ENCODE measurements at places on chromosomes 5 and 9.

- no peak for DNase-seq
Measured at GRCh38 chr5:38612851-38613250, 56.4 kb upstream of the LIFR start.

DNA sequence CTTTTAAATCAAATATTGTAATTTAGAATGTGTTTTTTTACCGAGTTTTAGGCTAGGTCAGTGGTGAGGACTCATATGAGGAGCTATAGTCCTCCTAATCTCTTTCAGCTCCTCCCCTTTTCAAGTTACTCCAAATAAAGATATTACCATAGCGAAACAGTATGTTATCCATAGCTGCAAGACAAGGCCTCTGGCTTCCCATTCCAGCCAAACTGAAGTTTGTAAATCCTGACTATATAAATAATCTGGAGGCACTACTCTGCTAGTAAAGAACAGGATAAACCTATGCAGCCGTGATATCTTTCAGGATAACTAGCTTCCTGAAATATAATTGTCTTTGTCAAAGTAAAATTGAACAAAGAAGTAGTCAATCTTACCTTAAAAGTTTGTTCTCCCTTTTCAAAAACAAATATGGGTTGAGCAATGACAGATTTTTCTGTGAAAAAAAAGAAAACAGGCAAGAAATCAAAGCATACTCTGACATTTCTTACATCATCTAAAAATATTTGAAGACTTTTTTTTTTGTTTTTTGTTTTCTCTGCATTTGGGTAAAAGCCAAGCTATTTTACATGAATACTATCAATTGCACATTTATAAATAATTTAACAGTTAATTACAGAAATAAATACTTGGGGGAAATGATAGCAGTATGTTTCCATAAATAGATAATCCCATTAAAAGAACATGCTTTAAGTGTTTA lies 29.3 kb upstream of the NADK2 start:
- DNase-seq = no peak

- no peak for DNase-seq
Measured at GRCh38 chr5:53749621-53750020, 189.2 kb downstream of the NDUFS4 start.

GRCh38 chr5:107567901-107568671 lies 102.7 kb downstream of the EFNA5 start:
- no peak for DNase-seq

DNA sequence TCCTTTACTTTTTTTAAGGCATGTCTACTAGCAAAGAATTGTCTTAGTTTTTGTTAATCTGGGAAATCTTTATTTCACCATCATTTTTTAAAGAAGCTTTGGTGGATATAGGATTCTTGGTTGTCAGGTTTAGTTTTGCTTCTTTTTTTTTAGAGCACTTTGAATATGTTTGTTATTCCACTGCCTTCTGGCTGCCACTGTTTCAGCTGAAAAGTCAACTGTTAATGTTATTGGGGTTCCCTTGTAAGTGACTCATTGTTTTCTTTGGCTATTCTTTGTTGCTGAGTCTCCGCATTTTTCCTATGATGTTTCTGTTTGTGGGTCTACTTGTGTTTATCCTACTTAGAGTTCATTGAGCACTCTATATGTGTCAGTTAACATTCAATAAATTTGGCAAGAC lies 44.4 kb downstream of the PHAX start:
- no peak for DNase-seq

DNA sequence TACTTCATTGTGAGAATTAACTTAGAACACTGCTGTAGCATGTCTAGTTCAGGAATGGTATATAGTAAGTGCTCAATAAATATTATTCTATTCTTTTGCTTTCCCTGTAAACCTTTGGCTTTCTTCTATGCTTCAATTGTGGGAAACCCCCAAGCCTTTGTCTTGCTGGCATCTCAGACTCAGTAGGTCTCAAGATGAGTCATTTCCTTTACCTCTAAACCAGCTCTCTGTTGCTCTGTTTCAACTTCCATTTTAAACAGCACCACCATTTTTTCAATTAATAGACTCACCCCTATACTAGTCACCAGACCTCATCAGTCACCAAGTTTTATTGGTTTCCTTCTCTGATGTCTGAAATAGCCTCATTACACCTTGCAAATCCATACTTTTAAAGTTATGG lies 43.5 kb downstream of the DMAC1 start:
- no peak for DNase-seq

GRCh38 chr5:181086026-181086883 lies 44.7 kb downstream of the OR2V1 start:
- no peak for DNase-seq

DNA sequence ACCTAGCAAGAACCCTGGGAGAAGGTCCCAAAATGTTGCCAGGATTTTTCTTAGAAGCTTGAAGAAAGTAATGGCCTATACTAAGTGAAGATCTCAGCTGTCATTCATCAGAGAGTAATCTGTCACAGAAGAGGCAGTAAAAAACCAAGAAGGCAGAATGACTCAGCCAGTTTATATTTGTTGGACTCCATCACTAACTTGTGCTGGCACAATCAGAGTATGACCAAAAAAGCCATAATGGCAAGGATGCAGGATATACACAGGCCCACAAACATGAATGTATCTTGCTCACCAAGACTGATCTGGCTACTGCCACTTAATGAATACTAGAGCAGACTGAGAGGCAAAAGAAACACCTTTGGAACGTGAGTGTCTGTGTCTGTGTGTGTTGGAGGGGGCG lies 104.0 kb upstream of the POU5F2 start:
- no peak for DNase-seq

- DNase-seq = no peak
Measured at GRCh38 chr5:180396926-180397325, 43.8 kb upstream of the GFPT2 start.

GRCh38 chr9:36796671-36797419 lies 224.2 kb downstream of the MELK start:
- DNase-seq = no peak

DNA sequence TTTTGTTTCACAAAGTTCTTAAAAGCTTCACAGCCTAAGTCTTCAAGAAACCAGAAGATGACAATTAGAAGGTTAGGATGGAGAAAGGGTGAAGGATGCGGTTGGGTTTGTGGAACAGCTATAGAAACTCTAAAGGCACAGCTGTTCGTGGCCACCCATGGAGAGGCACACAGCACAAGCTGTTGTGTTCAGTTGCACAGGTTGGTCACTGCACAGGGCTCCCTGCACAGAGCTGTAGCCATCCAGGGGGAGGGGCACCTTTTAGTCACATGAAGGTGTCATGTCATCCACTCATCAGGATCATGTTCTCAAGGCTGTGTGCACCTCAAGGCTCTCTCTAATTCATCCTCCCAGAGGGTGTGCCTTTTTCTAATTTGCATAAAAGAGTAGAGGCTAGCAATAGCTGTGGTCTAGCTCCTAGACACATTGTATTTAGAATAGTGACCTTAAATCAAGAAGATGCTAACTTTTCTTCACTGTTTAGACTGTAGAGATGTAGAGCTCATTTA lies 5.0 kb upstream of the RASGRF2 start:
- DNase-seq = no peak

GRCh38 chr9:127311239-127311741 lies 46.7 kb downstream of the GARNL3 start:
- no peak for DNase-seq

DNA sequence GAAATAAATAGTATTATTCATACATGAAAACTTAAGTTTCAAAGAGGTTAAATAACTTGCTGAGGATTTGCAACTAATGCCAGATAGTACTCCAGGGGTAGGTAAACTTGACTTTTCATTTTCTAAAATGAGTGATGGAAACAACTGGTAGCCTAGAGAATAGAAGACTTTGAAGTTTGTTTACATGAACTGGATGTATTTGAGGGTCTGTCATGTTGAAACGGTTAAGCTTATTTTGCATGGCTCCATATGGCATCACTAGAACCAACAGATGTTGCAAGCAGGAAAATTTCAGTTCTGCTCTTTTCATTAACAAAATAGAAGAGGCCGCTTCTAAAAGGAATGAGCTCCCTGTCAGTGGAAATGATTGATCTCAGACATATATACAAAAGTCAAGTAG lies 105.1 kb upstream of the SGCD start:
- DNase-seq = no peak

DNA sequence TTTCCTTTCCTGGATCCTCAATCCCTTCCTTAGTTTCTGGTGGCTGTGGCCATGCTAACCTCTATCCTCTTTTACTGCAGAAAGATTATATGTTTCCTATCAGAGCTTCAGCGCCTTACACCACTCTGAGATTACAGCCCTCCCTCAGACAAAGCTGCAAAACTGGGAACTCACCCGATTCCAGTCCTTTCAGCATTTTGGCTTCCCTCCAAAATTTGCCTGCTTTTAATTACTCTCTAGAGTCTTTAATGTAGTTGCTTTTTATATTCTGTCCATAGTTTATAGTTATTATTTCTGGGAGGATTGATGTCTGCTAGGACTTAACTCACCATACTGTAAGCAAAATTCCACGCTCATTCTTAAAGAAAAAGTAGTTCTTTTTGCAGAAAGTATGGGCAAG lies 110.2 kb downstream of the NSG2 start:
- DNase-seq = no peak

- no peak for DNase-seq
Measured at GRCh38 chr5:1950708-1951103, 68.0 kb upstream of the IRX4 start.

DNA sequence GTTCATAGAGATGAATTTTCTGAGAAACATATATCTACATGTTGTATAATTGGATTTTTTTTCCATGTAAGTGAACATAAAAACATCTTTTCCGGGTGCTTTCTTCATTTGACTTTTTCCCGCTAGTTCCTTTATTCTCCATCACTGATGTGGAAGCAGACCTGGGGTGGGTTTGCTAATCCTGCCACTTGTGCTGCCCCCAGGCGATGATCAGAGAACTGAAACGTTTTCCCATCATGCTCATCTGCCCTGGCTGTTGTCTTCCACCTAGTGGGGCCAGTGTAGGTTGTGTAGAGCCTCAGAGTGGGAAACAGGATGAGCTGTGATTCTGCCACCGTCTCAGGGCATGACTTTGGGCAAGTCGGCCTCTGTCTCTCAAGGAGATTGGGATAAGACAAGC lies 34.2 kb upstream of the TGFBR1 start:
- DNase-seq = no peak

DNA sequence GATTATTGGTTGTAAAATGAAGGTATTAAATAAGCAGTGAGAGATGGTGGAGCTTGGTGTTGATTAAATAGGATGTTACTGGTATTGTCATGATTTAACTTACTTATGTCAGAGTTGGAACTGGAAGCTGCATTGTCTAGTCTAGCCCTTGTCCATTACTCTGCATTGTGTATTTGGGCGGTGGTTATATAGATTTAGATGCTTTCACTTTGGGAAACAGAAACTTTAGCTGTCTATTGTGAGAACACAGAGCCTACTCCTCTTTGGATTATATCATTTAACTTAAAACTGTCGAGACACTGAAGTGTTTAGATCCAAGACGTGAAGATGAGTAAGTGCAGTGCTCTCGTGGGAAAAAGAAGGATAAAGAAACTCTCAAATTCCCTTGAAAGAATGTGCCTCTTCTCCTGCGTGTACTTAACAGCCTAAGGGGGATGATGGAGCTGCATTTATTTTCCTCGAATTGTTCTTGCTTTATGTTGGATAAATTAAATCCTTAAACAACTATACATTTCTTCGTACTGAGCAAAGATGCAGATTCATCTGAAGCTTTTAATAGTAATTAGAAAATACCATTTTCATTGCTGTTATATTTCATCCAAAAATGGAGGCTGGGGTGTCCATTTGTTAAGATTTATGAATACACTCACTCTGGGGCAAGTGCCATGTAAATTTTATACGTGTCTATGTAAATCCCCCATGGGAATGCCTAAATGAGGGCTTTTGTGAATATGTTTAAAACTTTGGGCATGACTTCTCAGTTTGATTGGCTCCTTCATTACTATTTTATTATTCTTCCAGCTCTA lies 21.6 kb downstream of the FBXL7 start:
- no peak for DNase-seq

- no peak for DNase-seq
Measured at GRCh38 chr5:151680944-151681427, 5.7 kb downstream of the SPARC start.

GRCh38 chr5:111742177-111742994 lies 14.6 kb downstream of the NREP start:
- DNase-seq = no peak

DNA sequence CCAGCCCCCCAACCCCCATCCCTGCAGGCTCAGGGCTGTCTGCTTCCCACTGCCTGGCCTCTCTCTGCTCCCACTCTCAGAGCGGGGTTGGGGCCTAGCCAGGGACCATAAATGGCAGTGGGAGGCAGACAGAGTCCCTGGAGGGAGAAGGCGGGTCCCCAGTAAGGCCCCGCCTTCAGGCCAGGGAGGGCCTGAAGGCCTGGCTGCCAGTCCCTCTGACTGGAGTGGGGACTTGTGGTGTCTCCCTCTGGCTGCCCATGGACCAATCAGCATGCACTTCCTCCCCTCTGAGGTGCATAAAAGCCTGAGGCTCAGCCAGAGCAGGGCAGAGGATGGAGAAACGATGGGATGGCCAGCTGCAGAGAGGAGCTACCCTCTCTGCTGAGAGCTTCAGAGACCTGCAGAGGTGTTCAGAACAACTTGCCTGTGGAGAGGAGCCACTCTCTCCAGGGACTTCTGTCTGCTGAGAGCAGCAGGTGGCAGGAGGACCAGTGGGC lies 2.7 kb upstream of the BTNL9 start:
- DNase-seq = no peak

DNA sequence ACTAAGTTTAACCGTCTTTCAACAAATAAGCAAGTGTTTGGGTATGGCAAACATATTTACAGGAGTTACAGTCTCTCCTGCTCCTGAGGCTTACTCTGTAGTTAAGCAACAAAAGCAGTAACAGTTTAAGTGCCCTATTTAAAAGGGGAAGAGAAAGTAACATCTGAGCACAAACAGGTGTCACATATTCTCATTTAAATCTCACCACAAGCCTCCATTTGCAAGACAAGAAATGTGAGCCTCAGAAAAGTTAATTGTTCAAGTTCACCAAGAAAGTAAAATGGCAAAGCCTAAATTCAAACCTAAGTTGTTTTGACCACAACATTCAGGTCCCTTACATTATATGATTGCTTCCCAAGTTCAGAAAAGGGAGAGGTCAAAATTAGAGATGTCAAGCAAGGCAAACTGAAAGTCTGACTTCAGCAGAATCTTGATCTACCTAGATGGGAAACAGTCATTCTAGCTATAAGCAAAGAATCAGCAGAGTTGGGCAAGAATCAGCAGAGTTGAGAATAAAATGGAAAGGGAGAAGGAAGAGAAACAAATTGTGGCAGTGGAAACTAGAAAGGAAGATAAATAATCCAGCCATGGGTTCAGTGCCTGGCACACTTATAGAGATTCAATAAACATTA lies 93.4 kb downstream of the STRBP start:
- no peak for DNase-seq

- no peak for DNase-seq
Measured at GRCh38 chr5:168649306-168649705, 70.1 kb upstream of the PANK3 start.

GRCh38 chr9:73916016-73916673 lies 581.0 kb upstream of the RORB start:
- DNase-seq = no peak

- DNase-seq = no peak
Measured at GRCh38 chr5:67577424-67577823, 380.8 kb upstream of the CD180 start.

DNA sequence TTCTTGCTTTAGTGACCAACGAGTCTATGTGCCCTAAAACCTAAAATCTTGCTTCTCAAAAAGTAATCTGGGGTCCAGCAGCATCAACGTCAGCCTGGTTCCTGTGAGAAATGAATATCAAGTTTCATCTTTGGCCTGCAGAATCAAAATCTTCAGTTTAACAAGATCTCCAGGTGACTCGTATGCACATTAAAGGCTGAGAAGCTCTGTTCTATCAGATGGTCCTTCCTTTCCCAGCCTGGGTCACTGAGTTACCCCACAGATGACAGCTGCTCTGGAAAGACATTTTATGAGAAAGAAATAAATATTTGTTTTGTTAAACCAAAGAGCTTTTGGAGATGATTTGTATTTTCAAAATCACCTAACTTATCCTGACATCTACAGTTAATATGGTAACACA lies 75.8 kb downstream of the ADAMTSL1 start:
- no peak for DNase-seq

All from activated effector memory CD4-positive, alpha-beta T cell treated with Interleukin-2 at 50 U/mL for 16 hours (primary cell).